ENCODE measurements at places on chromosomes 2 and 18.

- DNase-seq: no peak
Observed at GRCh38 chr2:59449274-59449673, 1104.2 kb downstream of the BCL11A start.

GRCh38 chr2:28233164-28233676 is 159.4 kb upstream of the FOSL2 start:
- no peak for DNase-seq

GRCh38 chr2:25615386-25615785 is 58.0 kb downstream of the DTNB start:
- DNase-seq: no peak

- DNase-seq: no peak
Observed at GRCh38 chr18:28167835-28168349, 9.0 kb downstream of the CDH2 start.

DNA sequence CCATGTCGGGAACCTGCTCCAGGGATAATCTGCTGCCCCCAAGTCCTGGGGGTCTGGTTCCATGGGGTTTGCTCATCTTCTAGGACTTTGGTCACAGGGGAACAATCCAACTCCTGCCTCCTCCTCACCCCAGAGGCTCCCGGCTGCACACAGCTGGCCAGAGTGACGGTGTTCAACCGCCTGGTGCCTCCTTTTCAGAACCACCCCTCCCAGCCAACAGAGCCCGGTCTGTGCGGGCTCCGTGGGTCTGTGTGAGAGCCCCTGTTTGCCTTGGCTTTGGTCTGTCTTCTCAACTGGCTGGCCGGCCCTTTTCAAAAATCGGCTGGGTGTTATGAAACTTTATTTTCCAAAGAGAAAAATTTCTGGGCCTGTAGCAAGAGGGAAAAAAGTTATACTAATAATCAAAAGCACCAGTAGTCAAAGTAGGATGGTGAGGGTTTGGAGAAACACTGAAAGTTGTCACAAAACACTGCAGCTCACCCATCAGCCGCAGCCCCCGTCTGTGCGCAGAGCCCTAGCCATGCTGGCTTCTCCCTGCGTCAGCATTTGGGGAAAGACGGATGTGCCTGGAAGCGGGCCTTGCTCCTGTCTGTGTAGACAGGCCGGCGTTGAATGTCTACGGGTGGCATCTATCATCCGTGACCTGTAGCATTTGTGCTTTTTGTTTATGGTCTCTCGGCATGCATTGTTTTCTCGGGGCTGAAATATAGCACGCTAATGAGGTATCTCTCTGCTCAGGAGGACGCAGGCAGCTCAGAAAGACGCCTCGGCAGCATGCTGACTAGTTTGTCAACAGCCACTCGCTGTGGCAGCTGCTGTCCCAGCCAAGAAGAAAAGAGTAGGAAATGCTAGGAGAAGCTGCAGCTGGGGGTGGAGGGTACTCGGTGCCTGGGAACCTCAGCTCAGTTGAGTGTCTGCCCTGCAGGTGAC is 138.6 kb downstream of the GLI2 start:
- DNase-seq: no peak

All from T-helper 22 cell (primary cell).